ENCODE measurements at places on chromosomes 2 and 18. TPM values are rescaled to one million over a fixed set of nuclear protein-coding genes. Genes with fewer than 3 reads are reported as not detected.

The KLHL14 gene
- total RNA-seq: 0.08 TPM

The MATN3 gene
- total RNA-seq: 0.12 TPM

DNA sequence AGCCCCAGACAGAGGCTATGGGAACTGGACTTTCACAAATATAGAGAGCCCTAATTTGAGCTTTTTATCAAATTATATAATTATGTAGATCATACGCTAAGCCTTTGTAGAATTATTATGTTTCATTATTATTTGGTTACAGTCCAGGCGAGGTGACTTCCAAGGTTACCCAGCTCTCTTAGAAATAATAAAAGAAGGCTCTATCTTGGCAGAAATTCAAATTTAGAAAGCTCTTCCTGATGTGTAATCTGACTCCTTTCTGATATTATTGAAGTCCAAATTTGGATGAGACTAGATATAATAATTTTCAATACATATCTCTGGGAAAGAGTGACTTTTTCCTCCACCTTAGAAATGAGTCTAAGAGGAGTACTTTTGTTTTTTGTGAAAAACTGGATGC, 4.8 kb upstream of the SLC38A11 start:
- no peak for DNase-seq

The C2orf49 gene
- 17.4 TPM for total RNA-seq

DNA sequence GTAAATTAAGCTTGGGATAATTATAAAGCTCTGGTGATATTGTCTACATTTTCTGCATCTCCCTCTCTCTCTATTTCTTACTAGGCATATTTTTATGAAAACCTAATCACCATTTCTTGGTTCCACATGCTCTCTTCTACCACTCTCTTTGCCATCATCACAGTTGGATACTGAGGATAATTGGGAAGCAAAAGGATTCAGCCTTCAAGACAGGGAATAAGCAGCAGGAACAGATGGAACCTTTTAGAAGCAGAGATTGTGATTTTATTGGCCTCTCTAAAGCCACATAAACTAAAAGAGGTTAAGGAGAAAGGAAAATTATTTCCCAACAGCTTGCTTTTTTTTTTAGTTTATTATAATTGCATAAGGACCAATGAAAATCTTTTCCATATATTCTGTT, 226.3 kb upstream of the SPHKAP start:
- no peak for DNase-seq

The CDH19 gene
- 3.6 TPM for total RNA-seq
